Melanocyte of skin (primary cell): ENCODE measurements at places on chromosomes 3 and 15. TPM values are rescaled to one million over a fixed set of nuclear protein-coding genes. Genes with fewer than 3 reads are reported as not detected.

TYRO3 gene
- total RNA-seq = 21.6 and 29.0 TPM in 2 replicates

CDCP1 gene
- 2.9 and 3.1 TPM in 2 replicates for total RNA-seq

IGSF11 gene
- 96.2 and 164 TPM in 2 replicates for total RNA-seq

LMAN1L gene
- total RNA-seq = under 0.01 and 0.15 TPM in 2 replicates

FBLN2 gene
- 0.34 and 1.8 TPM in 2 replicates for total RNA-seq

MTFMT gene
- 23.1 and 40.0 TPM in 2 replicates for total RNA-seq
